NCI-H187 treated with DMSO at 0.1 percent for 48 hours (cell line): ENCODE measurements at places on chromosomes 7 and 10.

DNA sequence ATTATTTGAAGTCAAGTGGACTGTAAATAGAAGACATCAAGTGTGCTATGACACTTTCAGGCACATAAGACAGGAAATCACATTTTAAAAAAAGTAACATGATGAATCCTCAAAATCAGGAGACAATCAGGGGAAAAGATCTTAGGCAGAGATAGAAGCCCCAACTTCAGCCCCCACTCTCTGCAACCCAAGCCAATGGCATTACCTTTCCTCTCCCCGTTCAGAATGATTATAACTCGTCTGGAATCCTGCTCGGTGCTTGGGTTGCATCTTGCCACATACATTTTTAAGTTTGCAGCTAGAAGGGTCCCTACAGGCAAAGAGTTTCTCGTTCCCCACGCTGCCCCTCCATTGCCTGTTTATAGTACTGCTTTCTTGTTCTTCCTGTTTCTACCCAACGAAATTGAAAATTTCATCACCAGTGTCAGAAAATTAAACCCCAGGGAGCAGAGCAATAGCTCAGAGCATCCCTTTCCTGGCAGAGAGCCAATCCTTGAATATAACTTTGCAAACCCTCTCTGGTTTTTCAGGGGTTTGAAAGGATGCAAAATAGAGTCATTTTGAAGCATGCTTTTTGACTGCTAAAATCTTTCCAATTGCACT lies 260.5 kb upstream of the AOAH start:
- DNase-seq: no peak

- no peak for DNase-seq
These were observed 149.5 kb downstream of the FANK1 start for GRCh38 chr10:126045861-126046260.

DNA sequence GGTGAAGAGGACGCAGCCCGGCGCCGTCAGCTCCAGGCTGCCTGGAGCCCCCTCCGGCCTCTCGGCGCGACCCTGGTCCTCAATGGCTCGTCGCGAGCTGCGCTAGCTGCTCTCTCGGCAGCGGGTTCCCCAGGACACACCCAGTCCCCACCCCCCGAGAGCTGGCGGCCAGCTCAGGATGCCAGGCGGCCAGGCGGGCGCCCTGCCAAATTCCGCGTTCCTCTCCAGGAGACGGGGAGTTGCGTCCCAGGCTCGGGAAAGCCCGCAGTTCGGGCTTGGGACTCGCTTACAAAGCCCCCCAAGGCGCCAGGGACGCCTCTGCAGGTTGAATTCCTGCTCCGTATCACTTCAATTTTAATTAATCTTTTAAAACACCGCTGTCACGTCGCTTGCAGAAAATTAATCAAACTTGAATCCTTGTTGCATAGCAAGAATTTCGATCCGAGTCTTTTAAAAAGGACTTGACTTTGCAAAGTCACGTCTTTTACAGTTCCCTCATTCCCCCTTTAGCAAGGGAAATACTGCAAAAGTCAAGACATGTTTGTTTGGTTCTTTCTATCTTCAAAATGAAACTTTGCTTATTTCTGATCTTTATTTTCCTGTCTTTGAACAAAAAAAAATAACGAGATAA lies 28.2 kb downstream of the SKIDA1 start:
- no peak for DNase-seq

DNA sequence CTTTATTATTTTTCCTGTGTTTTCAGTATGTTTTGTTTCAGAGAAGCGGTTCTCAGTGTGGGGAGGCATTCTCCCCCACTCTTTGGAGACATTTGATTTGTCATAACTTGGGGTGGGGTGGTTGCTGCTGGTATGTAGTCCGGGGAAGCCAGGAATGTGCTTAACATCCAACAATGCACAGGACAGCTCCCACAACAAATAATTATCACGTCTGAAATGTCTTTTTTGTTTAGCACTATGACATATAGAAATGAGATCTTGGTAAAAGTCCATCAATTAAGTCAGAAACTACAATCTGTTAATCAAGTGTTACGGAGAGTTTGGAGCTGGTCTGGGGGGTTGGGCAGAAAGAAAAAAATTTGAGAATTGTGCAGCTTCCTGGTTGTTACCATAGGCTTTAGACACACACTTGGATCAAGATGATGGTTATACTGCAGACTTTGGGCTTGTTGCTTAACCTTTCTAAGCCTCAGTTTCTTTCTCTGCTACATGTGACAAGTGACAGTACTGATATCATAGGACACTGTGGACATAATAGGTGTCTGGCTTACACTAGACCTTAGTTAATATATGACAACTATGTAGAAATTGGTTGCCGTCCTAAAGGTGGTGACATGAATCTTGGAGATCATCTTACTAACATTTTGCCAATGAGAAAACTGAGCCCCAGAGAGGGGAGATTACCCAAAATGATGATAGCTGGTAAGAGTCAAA lies 113.7 kb downstream of the LRMDA start:
- no peak for DNase-seq

DNA sequence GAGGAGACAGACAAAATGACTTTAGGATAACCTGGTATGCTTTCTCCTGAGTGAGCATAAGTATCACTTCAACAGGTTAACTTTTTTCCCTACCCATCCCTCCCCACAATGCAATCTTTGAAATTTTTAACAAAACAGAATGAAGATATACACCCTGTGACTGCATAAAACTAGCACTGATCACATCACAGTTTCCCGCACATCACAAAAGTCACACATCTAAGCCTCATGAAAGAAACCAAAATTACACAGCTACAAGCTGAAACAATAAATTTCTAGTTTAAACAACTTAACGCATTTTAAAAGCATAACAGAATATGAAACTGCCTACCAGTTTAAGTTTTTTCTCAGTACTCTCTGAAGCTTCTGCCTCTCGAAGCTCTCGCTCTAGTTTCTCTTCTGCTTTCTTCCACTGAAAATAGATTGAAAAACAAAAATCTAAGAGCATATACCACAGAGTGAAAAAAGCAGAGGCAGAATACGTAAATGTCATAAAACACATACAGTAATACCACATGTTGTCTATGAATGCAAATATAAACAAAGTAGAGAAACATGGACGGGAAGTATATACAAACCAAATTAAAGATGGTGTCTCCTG lies 18.1 kb downstream of the NOC3L start:
- DNase-seq: no peak

GRCh38 chr10:58023341-58024073 lies 244.2 kb downstream of the IPMK start:
- no peak for DNase-seq

DNA sequence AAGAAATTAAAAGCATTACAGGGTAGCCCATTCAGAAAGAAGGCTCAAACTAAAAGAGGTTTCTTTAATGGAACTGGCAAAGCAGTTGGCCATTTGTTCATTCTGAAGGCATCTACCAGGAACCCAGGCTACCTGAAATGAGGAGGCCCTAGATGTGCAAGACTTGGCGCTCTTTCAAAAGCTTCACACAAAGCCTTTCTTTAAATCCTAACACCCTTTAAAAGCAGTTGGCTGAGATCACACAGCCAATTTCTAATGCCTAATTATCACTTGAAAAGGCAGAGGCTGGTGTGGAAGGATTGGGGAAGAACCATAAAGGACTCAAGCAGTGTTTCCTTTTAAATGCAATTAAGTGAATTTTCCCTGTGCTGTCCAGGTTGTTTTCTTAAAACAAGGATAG lies 23.2 kb downstream of the PPP1R17 start:
- DNase-seq: no peak

DNA sequence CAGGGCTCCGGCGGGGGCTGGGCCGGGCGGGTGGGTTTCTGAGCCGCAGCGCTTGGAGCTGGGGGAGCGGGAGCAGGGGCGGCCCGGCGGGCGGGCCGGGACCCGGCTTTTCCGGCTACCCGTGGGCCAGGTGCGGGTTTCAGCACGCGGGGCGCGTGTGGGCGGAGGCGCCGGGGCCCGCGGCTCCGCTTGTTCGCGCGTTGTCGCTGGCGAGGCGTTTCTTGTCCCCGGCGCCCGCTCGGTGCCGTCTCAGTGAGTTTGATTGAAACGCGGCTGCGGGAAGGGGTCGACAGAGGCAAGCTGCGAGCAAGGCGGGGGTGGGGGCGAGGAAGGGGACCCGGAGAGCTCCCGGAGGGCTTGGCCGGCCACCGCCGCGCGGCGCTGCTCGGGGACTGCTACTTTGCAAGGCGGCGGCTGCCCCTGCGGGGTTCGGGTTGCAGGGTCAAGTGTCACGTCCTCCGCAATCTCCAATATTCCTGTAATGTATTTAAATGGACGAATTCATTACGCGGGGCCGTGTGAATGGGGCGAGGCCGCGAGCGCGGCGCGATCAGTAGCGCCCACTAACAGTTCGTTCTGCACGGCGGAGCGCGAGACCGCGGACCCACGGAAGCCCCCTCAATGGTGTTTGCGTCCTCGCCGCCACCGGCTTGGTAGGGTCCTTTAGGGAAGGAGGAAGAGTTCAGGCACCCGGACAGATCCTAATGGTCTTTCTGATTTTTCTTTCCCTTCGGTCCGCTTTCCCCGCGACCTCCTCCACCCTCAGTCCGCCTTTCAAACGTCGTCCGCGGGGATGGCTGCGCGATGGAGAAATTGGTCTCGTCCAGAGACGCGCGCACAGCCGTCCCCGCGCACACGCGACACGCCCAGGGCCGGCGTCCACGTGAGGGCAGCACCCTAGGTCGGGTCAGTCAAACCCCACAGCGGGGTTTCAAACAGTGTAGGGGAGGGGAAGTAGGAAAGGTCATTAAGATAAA lies 76.9 kb downstream of the INSIG1 start:
- no peak for DNase-seq

- no peak for DNase-seq
These were observed 51.2 kb downstream of the KIF5B start for GRCh38 chr10:32005050-32005449.
